ENCODE measurements at places on chromosomes 1 and 21. TPM values are rescaled to one million over a fixed set of nuclear protein-coding genes. Genes with fewer than 3 reads are reported as not detected.
A peak's percentile ranks its signal among the peaks of the same experiment; 100 is the strongest.

- peak; percentile 93 for DNase-seq
Observed at GRCh38 chr1:35557118-35557610, at the start of gene KIAA0319L. Gene KIAA0319L (minus strand): TSS chr1:35557403. CDS start chr1:35554491, 2,912 bp downstream.

DNA sequence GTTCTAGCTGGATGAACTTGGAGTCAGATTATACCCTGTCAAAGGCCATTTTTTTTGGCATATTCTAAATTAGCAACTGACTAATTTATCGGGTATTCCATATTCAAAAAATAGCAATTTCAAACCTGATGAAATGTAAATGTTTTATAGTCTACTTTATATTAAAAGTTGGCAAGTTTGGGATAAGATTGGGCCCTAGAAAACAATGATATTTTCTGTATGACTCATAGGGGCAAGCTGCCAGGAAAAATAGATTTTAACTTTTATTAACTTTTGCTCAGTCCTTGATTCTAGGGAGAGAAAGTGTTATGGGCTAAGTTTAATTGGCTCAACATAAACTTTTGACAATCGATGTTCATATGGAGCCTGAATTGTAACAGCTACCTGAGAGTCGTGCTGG is 576.9 kb upstream of the B3GALT2 start:
- DNase-seq: no peak

DNA sequence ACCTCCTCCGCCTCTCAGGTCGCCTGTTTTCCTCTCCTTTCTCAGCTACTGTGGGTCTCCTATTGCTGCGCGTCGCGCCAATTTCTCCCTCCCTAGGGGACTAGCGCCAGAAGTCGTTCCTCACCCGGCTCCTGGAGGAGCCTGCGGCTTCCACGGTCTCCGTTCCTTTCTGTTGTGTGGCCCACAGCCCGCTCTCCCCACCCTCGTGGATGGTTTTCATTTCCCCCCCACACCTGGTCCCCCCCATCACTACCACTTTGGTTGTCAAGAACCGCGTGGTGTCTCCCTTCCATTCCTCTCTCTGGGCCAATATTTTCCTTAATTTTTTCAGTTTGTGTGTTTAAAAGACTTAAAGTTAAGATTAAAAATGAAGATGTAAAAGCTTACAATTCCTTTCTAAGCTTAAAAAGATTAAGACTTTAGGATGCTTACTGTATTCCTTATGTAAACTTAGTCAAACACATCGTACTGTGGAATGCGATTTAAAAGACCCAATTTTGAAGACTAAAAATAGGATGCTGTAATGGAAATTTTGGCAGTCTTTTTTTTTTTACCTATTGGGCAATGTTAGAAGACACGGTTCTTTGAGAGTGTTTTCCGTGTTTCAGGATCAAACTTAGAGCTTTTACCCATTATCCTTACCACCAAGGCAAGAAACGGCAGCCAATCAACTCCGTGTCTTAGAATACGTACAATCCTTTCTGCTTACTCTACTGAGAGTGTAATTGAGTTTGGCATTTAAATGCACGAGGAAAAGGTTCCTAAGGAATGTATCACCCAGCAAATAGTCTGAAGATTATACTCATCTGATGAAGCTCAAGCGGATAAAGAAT is 773 bp downstream of the CNST start:
- no peak for DNase-seq

DNA sequence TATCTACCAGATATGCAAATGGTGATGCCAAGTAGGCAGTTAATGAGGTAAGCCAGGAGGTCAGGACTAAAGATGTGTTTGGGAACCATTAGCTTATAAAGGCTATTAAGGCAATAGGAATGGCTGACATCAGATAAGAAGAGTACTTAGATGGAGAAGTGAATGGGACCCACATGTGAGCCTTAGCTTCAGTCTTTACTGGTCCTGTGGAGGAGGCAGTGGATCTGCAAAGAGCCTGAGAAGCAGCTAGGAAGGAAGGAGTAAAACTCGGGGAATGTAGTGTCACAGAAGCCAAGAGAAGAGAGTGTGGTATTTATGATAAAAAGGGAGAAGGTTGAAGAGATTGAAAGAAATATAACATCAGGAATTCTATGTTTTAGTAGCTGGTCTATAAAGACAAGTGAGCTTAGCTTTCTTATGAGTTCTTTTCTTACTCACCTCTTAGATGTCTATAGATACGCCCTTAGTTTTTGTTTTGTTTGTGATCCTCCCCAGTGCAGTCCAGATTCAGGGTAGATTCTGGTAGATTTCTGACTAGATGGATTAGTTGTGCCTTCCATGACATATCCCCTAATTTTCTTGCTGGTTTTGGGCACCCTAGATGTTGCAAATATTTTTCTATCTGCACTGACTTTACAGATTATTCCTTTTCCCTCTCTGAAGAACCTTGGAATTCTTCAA is 39.4 kb downstream of the SLAMF6 start:
- no peak for DNase-seq

DNA sequence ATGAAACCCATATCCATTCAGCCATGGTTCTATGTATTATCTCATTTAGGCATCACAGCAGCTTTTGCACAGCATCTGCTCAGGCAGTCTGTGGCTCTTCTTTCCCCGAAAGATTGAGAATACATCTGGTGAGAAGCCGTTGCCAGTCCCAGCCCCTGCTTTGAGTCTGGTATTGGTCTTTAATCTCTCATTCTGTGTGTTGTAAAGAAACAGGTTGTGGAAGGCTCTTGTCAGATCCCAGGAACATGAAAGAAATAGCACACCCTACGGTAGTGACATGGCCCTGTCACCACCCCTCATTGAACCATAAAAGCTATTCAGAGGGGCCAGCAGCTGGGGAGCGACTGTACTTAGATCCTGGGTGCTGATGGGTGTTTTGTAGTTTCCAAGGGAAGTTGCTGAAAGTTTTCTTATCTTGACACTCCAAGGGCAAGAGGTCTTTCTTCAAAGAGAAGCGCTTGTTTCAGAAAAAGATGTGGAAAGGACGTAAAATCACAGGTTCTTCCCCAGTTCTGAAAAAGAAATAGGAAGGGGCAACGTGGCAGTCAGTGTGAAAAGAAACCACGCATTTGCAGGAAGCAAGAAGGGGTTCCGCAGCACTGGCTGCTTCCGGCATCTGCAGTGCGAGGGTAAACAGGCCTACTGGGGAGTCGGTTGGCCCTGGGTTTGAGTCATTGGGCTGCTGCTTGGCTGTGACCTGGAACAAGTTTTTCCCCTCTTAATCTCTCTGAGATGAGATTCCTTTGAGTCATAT is 145.0 kb downstream of the DHRS3 start:
- DNase-seq: peak; percentile 36

GRCh38 chr1:21149430-21149854 is 27.3 kb downstream of the EIF4G3 start:
- no peak for DNase-seq

DNA sequence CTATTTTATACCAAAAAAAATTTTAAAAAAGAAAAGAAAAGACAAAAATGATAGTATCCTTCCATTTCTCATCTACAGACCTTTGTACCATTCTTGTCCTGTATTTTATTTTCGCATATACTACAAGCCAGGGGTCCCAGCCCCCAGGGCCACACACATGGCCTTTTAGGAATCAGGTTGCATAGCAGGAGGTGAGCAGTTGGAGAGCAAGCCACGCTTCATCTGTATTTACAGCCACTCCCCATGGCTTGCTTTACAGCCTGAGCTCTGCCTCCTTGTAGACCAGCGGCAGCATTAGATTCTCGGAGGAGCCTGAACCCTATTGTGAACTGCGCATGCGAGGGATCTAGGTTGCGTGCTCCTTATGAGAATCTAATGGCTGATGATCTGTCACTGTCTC is 39.8 kb downstream of the RASSF5 start:
- DNase-seq: no peak

- no peak for DNase-seq
Observed at GRCh38 chr1:51284487-51284954, 45.8 kb downstream of the TTC39A start.

GRCh38 chr1:143497374-143497747 is 474.4 kb downstream of the FAM72C start:
- peak; percentile 20 for DNase-seq

DNA sequence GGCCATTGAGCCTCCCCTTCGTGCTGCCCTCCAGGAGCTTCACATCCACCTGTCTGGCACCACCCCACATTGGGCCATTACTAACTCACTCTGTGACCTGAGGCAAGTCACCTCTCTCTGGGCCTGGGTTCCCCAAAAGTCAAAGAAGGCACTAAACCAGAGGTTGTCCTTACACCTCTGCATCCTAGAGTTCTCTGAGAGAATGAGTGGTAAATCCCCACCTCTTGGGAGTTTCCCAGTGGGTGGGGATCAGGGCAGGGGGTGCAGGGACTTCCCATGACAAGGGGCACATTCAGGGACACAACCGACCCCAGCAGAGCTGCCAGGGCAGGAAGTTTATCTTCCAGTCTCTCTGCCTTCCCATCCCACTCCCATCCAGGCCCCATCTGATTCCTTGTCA is 99.7 kb downstream of the EPHB2 start:
- no peak for DNase-seq

DNA sequence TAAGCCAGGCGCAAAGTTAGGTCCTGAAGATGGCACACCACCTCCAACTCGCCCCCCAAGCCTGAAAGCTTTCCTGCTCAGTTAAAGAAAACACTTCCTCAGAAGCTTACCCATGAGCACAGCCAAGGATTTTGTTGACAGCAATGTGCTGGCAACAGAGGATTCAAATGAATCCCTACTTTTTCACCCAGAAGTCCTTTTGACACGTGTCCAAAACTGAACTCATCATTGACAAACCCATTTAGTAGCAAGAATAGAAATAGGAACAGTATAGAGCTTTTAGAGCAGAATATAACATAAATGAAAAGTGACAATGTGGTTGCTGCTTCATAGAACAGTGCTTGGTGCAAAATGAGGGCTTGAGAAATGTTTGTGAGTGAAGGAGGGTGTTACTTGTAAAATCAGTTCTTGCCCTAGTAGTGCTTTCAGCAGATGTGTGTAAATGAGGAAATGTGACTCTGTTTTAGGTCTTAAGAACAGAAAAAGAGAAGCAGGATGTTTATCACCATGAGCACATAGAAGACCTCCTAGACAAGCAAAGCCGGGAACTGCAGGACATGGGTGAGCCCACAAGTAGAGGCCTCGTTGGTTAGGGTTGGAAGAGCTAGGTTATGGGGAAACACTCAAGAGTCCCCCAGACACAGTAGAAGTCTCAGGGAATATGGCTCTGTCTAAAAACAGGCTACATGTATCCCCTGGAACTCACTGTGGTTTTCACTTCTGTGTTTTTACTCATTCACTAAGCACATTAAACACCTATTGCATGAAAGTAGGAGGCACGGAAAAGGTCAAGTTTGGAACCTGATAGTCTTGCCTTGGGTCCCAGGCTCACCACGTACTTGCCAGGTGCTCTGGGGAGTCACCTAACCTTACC is 48.6 kb upstream of the TMEM125 start:
- DNase-seq: no peak

SHISA4 gene
- 129 TPM for total RNA-seq

MPC2 gene
- 237 TPM for total RNA-seq

AGBL4 gene
- total RNA-seq: 0.50 TPM

BCL2L15 gene
- not detected for total RNA-seq
